ENCODE measurements at places on chromosomes 5 and 9. TPM values are rescaled to one million over a fixed set of nuclear protein-coding genes. Genes with fewer than 3 reads are reported as not detected.

Gene KIF3A
- 25.4 TPM for polyA plus RNA-seq

Gene LCN1
- polyA plus RNA-seq, result not detected

Gene C5
- 14.0 TPM for polyA plus RNA-seq

Gene FST
- polyA plus RNA-seq, result 17.7 TPM

Data from right renal cortex interstitium (tissue), 3 donors.